ENCODE measurements at places on chromosomes 2 and 18.

DNA sequence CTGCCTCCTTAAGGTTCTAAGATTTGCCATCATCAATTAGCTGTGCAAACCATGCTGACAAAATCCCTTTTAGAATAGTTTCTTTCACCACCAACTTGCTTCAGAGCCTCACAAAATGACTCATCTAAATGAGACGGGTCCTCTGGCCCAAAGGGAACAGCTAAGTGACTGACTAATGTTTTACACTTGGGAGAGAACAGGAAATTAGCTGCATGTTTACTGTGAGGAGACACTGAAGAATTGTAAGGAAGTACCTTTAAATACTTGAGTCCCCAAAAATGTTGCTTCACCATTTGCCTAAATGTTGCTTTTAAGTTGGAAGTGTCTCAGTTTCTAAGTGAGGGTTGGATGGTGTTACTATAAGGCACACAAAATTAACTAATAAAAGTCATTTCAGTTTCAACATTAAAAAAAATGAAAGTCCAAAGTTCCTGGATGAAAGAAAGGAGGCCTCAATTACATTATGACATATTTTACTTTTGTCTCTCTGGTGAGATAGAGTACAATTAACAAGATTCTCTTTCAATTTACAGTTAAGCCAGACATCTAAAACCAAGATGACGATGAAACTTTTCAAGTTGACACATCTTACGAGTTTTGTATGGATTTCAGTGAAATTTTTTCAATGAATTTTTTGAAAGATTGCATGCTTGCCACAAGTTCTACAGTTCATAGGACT is 229.1 kb upstream of the FN1 start:
- DNase-seq: no peak

DNA sequence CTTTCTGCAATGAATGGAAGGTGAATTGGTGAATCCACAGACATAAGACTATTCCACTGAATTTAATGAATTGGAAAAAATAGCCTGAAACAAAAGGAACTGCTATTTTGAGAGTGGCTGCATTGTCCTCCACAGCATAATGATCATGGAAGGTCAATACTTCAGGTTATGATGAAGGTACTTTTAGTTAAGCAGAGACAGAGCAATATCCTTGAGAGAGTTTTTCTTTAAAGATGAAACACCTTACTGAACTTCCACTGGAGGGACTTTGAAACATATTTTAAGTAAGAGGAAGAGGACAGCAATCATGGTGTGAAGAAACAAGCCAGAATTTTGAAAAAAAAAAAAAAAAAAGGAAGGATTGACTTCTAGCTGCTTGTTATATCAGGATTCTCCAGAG is 68.8 kb upstream of the DPP10 start:
- no peak for DNase-seq

DNA sequence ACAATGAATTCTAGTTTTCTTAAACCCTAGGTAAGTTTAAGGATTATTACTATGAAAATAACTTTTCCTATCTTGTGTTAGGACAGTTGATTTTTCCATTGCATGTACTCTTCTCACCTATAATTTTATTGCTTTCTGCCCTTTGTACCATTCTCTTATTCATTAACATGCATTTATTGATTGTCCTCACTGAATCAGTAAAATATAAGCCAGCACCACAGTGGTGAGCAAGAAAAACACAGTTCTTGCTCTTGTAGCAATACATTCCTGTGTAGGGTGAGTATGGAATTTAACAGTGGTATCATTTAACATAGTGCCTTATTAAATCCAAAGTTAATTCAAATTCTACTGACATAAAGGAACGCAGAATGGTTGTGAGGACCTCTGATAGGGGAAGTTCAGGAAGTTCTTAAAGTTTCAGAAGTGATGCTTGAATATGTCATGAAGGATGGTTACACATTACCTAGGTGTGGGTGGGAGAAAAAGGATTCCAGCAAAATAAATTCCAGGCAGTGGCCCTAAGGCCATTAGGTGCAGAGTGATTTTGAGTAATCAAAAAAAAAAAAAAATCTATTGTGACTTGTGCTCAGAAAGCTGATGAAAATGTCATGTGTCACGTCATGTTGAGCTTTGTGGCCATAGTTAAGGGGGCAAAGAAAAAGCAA is 104.7 kb upstream of the DSEL start:
- no peak for DNase-seq

GRCh38 chr2:205868773-205869333 is 186.6 kb downstream of the NRP2 start:
- no peak for DNase-seq

- DNase-seq: no peak
Measured at GRCh38 chr18:26649193-26649543, 100.8 kb upstream of the KCTD1 start.

DNA sequence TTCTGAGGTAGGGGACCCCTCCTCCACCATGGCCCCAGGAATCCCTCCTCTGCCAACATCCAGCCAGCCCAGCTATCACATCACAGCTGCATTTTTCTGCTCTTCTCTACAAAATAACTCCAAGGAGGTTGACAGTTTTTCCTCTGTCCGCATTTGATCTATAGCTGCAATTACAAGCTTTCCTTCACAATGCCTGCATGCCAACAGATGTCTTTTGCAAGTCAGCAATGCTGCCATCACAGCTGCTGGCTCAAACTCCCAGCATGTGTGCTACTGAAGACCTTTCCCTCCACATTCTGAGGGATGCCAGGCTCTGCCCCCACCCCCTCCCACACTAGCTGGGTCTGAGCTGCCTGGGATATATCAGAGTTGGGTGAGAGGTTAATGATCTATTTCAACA is 51.7 kb downstream of the MCFD2 start:
- DNase-seq: no peak

DNA sequence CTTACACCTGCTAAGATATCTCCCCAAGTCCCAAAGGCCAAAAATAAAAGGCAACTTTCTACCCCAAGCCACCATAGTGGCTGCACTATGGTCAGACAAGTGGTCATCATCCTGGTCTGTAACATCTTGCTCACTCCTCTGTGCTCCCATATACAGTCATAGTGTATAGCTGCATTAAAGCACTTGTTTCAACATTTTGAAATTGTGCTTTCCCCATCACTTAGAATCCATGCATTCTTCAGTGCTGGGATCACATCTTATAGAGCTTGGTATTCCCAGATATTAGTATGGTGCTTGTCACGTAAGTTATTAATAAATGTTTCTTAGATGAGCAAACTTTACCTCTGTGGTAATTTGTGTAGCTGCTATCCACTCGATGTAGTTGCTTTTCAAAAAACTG is 40.4 kb upstream of the CDC42EP3 start:
- no peak for DNase-seq

DNA sequence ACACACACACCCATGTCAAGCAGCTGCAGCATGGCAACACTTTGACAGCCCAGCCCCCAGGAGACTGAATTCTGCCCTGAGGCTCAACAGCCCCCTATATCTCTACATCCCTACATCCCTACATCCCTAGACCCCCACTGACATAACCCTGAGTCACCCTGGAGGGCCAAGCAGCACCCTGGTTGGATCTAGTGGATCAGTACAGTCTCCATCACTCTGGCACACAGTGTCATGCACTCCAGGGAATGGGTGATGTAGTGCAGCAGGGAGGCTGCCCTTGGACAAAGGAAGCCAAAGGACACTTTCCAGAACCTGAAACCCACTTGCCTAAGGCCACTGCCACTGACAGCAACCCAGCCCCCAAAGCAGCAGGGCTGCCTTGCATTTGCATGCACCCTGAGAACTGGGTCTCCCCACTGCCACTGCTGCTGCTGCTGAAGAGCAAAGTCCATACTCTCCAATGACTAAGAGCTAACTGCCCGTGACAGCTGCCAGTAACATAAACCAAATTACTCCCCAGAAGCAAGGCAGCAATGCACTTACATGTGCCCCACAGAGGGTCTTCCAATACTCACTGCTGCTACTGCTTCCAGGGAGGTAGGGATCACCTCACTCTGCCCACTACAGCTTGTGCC is 681.6 kb upstream of the KLHL29 start:
- no peak for DNase-seq
